ENCODE measurements at places on chromosomes 13 and 19.

GRCh38 chr13:51501592-51502152 lies 48.8 kb upstream of the INTS6 start:
- no peak for DNase-seq

DNA sequence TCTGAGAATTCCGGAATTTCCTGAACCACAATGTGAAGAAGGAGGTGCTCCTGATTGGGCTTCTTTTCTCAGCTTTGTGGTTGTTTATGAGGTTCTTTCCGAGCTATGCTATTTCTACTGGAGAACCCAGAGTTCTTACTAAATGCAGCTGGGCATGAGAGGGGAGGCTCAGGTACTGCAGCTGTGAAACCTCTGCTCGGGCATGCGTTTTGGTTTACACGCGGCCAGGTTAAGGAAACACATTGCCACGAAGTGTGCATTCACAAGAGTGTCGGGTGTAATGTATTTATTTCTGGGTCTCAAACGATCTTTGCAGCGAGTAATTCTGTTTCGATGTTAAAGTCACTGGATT lies 661 bp upstream of the MIR17HG start:
- DNase-seq: no peak

GRCh38 chr19:15074371-15074770 lies 7.6 kb upstream of the OR1I1 start:
- DNase-seq: no peak

DNA sequence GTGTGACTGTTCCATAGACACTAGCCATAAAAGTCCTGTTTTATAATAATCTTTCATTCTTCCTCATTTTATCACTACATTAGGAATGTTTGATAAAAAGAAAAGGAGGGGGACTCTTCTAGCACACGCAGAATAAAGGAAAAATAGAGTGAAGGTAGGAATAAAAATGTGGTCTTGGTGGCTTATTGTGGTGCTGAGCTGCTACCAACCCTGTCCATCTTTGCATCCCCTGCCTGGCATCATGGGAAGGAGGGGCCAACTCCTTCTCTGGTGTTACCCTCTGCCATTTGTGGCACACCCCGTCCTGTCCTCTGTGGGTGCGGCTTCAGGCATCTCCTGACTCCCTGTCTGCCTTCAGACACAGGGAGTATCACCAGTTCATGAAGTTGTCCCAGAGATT lies 104.9 kb upstream of the ZNF536 start:
- DNase-seq: no peak

- DNase-seq: no peak
Measured at GRCh38 chr13:25175026-25175425, 2.9 kb upstream of the AMER2 start.

DNA sequence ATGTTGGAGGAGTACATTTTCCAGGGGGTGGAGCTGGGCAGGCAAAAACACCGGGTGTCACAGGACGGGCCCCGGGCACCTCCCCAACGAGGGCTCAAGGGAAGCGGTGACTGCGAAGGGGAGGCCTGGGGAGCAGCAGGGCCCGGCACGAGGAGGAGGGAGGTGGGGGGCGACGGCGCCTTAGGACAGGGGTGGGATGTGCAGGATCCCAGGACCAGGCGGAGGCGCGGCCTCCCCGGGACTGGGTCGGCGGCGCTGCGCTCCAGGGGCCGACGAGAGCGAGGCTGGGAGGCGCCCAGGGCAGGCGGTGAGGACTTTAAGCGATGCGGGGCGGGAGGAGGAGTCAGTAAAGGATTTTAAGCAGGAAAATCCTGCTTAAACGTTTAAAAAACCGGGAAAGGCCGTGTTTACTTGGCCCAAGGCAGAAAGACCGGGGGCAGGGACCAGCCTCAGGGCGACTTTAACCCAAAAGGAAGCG lies 427 bp downstream of the ZNF160 start:
- peak; percentile 74 for DNase-seq

- DNase-seq: no peak
Measured at GRCh38 chr13:43298816-43299215, 275.4 kb downstream of the DNAJC15 start.

GRCh38 chr19:18966307-18966706 lies 25.3 kb upstream of the HOMER3 start:
- DNase-seq: no peak

GRCh38 chr19:582497-583197 lies 7.0 kb upstream of the HCN2 start:
- DNase-seq: no peak

- no peak for DNase-seq
Measured at GRCh38 chr19:34489175-34489574, 7.6 kb downstream of the WTIP start.

GRCh38 chr13:102487330-102487729 lies 85.5 kb upstream of the FGF14 start:
- no peak for DNase-seq

DNA sequence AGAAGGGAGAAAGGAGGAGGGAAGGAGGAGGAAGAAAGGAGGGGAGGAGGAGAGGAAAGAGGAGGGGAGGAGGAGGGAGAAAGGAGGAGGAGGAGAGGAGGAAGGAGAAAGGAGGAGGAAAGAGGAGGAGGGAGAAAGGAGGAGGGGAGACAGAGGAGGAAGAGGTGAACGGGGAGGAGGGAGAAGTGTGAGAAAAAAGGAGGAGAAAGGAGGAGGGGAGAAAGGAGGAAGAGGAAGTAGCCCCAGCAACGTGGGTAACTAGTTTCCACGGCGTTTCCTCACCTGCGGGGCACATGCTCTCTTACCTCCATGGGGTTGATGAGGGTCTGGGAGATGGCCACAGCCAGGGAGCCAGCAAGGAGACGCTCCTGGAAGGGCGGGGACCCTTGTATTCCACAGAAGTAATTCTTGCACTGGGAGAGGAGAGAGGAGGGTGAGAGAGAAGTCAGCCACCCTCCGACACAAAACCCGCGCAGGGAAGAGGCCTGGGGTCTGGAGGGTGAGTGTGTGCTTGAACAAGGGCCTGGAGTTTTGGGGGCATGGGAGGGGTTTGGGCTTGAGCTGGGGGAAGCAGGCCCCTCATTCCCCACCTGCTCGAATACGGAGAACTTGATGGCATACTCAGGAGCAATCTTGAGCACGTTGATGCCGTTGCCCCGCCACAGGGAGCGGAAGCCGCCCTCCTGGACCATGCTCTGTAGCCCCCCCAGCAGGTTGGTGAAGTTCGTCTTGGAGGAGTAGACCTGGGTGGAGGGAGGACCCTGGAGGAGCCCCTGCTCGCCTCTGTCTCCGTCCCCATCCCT lies 3.9 kb downstream of the SLC25A41 start:
- no peak for DNase-seq

- DNase-seq: no peak
Measured at GRCh38 chr13:48885027-48885395, 90.7 kb upstream of the FNDC3A start.

GRCh38 chr19:11096210-11096841 lies 7.1 kb downstream of the LDLR start:
- DNase-seq: no peak

- DNase-seq: no peak
Measured at GRCh38 chr19:406135-406781, 2.7 kb downstream of the C2CD4C start.

DNA sequence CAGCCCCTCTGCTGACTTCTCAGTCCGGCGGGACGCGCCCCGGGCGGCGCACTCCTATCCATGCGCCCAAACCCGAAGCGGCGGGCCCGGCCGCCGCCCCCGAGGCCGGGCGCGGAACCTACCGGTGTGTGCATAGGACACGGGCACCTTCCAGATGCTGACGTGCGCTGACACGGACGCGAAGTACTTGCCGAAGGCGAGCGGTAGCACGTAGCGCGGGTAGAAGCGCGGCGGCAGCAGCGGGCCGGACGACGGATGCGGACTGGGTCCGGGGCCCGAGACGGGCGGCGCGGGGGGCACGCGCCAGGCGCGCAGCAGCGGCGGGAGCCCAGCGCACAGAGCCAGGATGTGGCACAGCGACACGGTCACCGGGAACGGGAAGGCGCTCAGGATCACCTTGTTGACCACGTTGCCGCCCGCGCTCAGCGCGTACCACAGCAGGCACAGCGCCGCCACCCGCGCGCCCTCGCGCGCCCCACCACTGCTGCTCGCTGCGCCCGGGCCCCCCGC lies 338 bp downstream of the SLC35E1 start:
- DNase-seq: peak; percentile 64

GRCh38 chr13:43128504-43128961 lies 105.1 kb downstream of the DNAJC15 start:
- no peak for DNase-seq

DNA sequence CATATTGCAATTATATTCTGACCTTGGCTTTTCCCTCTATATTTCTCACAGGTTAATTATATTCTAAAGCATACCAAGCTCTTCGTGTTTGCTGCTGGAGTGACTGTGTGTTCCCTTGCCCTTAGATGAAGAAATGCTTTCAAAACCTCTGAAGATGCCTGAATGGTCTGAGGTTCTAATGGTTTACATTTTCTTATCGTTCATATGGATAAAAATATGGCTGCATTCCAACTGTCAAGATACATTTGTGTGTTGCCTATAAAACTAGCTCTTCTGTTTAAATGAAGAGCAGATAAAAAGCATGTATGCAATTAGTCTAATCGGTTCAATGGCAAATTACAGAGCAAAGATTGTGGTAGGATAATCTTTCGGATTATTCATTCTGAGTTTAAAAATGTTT lies 68.4 kb upstream of the ANKRD10 start:
- DNase-seq: no peak

DNA sequence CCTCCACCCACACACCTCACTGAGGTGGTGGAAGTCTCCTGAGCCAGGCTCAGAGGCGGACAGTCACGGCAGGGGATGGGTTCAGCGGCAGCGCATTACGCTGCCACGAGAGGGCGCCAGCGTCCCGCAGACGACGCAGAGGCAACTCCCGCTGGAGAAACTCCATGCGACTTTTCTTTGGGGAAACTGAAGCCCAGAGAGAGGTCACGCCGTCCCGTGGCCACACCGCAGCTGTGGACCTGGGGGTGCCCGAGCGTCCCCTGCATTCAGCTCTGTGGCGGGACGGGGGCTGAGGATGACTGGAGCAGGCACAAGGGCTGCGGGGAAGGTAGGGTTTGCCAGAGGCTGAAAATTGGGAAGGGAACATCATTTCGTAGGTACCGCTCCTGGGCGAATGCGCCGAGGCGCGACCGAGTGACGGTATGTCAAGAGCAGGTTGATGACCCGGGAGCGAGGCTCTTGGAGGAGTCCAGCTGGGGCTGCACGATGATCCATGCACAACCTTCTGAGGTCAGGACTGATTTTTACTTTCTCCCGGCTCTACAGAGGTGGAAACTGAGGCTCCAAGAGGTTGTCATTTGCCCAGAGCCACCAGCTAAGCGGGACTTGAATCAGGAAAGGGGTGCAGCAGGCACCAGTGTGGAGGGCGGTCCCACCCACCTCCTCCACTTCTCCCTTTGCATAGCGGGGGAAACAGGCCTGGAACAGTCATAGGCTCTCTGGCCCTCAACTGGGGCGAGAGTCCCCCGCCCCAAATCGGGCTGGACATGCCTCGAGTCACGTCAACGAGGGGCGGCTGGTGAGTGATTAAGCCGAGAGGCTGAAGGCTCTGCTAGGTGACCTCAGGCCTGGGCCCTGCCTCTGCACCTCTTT lies 690 bp upstream of the ARRDC2 start:
- peak; percentile 87 for DNase-seq
